ENCODE measurements at places on chromosomes 1 and 21.

GRCh38 chr1:229383961-229384360 is 41.1 kb upstream of the CCSAP start:
- DNase-seq, result no peak

GRCh38 chr1:181185461-181185860 is 97.0 kb downstream of the IER5 start:
- peak; percentile 9 for DNase-seq

DNA sequence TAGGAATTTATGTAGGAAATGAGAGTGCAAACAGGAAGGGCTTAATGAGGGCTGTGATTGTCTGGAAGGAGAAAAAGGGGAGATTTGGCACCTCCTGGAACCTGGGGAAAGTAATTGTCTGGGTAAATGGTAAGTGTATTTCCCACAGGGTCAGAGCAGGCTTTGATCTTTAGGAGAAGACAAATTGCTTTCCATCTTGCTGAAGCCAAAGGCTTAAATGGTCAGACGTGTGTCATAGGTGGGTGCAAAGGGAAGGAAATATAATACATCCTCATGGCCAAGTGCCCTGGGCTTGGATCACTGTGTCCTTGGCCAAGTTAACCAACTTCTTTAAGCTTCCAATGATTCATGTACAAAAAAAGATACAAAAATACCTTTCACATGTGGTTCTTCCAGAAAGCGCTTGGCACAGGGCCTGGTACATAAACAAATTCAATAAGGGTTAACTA is 1.3 kb upstream of the DUSP23 start:
- DNase-seq, result no peak

DNA sequence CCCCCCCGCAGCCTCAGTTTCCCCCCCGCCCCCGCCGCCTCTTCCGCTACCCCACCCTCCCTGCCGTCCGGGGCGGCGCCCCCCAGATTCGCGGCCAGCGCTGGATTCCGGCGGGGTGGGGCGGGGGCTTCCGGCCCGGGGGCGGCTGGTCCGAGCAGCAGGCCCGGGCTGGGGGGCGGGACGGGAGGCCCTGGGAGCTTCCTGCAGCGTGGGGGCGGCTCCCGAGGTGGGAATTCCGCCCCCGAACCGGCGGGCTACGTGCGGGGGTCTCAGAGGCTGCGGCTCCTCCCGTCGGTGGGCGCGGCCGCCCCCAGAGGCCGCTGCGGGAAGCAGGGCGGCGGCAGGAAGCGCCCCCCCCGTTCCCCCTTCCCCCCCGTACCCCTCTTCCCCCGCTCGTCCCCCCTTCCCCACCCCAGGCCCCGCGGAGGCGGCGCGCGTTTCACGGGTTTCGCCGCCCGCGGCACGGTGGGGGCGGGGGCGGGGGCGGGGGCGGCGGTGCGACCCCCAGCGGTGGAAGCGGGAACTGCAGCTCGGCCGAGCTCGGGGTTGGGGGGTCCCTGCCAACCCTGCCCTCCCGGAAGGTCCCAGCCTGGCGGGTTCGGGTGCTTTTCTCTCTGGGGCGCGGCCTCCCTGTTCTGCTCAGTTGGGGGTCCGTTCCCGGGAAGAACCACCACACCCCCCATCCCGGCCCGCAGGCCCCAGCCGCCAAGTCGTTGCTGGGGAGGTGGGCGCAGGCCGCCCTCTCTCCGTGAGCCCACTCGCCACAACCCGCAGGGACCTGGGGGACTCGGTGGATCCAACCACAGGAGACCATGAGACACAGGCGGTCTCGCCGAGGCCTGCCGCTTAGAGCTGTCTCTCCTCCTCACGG is 76.3 kb downstream of the MORN1 start:
- peak; percentile 68 for DNase-seq

GRCh38 chr1:185917646-185918045 is 183.5 kb downstream of the HMCN1 start:
- peak; percentile 43 for DNase-seq

- DNase-seq, result no peak
These were observed 87.7 kb upstream of the POU3F1 start for GRCh38 chr1:38134294-38134755.

DNA sequence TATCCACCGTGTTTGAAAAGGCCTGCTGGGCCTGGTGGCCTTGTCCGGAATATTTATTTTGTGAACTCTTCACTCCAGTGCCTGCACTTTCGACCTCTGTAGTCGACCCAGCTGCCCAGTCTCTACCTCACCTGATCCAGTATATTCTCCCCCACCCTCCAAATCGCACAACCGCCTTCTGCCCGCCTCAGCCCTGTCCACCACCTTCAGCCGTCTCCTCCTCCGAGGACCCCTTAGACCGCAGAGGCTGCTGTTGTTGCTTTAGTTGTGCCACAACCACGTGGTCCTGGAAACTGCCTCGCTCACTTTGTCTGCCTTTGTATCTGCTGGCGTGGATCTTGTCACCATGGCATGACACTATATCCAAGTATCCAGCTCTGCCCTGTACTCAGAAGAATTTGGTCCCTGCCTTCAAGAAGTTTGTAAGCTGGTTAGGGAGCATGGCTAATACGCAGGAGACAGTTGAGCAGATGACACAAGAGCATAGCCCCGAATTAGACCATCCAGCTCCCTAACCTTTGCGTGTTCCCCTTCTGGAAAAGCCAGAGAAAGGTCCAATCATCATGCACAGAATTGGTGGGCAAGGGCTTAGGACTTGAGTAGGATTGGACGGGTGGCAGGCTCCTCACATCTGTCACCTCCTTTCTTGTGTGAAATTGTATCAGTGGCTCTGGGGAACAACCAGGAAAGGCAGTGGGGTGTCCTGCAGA is 1.5 kb downstream of the PHGDH start:
- no peak for DNase-seq

GRCh38 chr1:247322849-247323586 is 8.6 kb downstream of the ZNF496 start:
- no peak for DNase-seq

DNA sequence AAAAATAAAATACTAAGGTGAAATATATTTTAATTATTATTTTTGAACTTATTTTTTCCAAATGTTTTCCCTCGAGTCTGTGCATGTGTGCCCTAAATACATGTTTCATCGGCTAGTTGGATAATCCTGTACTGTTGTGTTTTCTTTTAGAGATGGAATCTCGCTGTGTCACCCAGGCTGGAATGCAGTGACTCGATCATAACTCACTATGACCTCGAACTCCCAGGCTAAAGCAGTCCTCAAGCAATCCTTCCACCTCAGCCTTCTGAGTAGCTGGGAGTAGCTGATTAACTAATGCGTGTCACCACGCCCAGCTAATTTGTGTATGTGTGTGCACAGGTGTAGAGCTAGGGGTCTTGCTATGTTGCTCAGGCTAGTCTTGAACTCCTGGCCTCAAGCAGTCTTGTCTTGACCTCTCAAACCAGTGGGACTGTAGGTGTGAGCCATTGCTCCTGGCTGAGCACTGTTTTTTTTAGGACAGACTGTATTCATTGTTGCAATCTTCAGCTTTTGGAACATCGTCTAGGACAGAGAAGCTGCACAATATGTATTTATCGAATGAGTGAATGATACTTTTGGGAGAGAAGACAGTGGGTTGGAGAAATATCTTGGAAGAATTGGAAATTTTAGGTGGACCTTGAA is 4.8 kb upstream of the TMCO1 start:
- peak; percentile 16 for DNase-seq

DNA sequence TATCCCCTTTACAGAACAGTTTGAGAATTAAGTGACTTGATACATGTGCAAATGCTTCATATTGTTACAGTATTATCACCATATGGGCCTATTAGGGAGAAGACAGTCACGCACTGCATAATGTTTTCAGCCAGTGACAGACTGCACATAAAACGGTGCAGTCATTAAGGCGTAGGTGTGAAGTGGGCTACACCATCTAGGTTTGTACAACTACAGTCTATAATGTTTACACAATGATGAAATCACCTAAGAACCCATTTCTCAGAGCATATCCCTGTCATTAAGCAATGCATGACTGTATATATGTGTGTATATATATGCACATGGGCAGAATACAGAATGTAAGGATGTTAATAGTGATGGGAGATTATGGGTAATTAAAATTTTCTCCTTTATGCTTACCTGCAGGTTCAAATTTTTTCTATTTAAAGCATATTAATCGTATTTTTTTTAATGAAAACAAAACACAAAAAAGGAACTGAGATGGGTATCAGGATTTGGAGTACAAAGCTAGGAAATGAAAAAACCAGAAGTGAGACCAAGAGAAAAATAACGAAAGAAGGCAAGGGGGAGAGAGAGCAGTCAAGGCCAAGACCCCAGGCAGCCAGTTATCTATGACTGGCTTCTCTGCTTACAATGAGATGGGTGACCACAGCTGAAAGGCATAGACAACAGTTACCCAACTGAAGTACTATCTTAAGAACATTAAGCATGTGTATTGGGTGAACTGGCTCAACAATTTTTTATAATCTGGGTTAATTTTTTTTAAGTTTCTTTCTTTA is 122.9 kb upstream of the DAB1 start:
- no peak for DNase-seq

All from Caco-2 (cell line).